DMS79 (cell line): ENCODE measurements at places on chromosomes 11 and 22.

GRCh38 chr22:45546333-45547015 is 43.8 kb downstream of the FBLN1 start:
- no peak for DNase-seq

DNA sequence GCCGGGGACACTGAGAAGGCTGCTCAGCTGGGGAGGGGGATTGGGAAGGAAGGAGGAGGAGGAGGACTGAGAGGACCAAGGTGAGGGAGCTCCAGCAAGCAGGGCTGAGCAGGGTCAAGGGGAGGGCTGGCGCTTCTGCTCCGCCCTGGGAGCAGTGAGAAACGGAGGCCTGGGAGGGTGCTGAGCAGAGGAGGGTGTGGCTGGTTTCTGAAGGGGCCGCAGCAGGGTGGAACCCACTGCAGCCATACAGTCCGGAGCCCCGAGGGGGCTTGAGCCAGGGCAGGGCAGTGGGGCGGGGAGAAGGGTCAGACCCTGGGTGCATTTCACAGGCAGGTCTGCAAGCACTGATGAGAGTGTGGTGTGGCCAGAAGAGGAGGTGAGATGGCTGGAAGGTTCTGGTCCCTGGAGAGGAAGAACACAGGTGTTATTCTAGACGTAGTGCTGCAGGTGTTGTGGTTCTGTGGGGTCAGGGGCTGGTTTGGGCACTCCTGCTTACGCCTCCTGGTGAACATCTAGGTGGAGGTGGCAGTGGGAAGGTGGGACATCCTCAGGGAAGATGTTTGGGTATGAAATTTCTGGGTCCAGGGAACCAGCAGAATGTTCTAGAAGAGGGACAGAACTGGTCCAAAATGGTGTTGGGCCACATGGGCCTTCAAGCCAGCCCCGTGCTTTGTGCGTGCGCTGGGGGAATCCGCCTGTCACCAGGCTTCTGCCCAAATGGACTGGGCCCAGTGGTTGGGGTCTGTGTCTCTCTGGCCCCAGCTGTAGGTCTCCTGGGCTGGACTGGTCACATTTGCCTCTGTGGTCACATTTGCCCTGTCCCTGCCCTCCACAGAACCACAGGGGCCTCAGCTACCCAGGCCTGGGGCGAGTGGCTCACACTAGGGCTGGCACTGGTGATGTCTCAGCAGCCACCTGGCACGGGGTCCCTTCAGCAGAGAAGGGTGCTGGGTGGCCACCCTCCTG is 714.7 kb downstream of the BRD1 start:
- DNase-seq = no peak

DNA sequence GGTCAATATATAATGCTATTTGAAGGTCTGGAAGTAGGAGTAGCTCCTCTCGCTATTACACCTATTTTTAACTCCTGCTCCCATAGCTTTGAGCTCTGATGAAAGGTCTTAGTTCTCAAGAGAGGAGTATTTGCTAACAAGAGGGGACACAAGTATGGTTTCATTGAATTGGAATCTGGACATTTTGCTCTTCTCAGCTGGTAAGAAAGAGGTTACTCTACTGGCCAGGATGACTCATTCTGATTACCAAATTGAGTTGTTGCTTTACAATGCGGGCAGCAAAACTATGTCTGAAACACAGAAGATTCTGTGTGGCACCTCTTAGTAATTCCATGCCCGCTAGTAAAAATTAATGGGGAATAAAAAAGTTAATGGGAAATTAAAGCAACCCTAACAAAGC is 63.6 kb upstream of the EP300 start:
- no peak for DNase-seq

- DNase-seq = no peak
Measured at GRCh38 chr11:20067665-20068064, 92.6 kb downstream of the DBX1 start.
